ENCODE measurements at places on chromosomes 11 and 22. TPM values are rescaled to one million over a fixed set of nuclear protein-coding genes. Genes with fewer than 3 reads are reported as not detected.
A peak's percentile ranks its signal among the peaks of the same experiment; 100 is the strongest.

- DNase-seq: peak; percentile 77
These were observed 15.4 kb downstream of the P2RY6 start for GRCh38 chr11:73287400-73288101.

- DNase-seq: no peak
These were observed 64.0 kb upstream of the CAPRIN1 start for GRCh38 chr11:33987545-33987944.

- no peak for DNase-seq
These were observed 6.5 kb upstream of the HORMAD2 start for GRCh38 chr22:30073743-30074142.

- DNase-seq: no peak
These were observed 174.1 kb downstream of the ARHGAP42 start for GRCh38 chr11:100861212-100861611.

DNA sequence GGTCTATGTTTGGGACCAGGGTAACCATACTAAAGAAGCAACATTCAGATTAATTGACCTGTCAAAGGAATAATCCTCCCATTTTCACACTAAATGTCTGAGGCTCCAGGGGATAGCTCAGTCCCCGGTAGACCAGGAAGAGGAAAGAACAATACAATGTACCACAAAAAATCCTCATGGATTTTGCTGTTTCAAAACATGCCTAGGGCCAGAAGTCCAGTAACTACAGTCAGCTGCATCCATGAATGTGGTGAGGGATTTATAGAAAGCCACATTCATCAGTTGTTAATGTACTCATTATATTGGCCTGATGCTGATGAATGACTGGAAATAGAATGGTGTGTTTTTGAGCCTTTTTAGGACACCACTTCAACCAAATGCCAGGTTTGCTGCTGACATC, 6.9 kb upstream of the ETS1 start:
- no peak for DNase-seq

- DNase-seq: no peak
These were observed 3.9 kb downstream of the CSTF3 start for GRCh38 chr11:33157103-33158027.

DNA sequence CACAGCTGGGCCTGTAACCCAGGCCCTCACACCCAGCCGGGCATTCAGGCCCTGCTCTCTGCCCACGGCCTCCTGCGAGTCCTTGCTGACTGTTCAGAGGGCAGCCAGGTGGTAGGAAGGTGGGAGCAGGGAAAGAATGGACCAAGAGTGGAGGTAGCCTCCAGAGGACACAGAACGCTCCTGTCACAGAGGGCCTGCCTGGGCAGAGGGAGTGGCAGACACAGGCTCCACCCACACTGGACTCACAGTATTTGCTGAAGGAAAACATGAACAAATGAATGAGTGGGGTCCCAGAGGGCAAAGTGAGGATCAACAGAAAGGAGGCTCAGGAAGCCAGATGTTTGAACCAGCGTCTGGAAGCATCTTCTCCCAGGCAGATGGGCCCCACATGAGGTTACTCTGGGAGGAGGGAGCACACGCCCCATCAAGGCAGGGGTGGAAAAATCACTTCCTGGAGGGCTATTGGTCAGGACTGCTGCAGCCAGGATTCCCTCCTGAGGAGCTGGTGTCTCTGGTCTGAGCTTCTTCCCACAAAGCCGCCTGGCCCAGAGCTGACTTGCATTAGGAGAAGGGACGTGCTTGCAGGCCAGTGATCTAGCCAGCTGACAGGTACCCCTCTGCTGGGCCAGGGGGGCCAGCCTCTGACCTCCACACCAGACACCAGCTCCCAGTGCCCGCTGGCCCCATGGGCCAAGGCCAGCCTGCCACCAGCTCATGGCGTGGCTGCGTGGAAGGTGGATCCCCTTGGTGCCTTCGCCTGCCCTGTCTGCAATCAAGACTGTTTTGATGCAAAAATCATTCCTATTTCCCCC, 84.0 kb downstream of the THAP12 start:
- no peak for DNase-seq

DNA sequence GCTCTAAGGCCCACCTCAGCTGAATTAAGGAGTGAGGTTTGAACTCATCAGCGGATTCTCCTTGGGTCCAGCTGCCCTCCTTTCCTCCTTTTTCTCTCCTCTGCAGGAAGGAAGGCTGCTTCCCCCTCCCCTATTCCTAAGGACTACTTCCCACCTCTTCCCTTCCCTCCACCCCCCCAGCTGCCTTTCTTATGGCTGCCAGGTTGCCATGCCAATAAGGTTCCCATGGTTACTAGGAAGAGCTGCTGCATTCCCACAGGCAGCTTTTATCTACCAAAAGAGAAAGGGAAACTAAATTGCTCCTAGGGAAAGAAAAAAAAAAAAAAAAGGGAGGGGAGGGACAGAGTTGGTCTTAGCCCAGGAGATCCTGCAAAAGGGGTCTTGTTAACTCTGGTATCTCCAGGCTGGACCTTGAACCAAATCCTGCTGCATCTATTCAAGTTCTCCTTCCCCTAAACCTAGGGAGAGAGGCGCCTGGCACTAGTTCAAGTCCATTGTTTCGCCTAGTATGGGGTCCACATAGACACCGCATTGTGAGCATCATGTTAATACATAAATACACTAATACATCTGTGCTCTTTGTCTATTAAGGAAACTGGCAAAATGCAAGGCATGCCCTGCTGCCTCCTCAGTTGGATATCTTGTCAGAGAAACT, 21.2 kb upstream of the FEZ1 start:
- peak; percentile 35 for DNase-seq

GRCh38 chr22:44676441-44677352, 25.3 kb upstream of the PRR5 start:
- peak; percentile 53 for DNase-seq

DNA sequence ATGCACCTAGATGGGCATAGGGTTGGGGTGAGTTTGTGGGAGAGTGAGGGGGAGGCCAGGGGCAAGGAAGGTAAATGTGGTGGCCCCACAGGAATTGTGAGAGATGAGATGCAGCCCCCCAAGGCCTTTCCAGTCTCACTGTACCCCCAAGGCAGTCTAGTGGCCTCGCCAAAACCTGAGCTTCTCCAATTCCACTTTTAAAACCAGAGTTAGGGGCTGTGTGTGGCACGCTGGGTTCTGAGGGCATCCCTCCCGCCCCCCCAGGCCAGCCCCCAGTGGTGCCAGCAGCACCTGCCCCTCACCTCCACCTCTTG, 40.4 kb downstream of the KCNC1 start:
- DNase-seq: no peak

DNA sequence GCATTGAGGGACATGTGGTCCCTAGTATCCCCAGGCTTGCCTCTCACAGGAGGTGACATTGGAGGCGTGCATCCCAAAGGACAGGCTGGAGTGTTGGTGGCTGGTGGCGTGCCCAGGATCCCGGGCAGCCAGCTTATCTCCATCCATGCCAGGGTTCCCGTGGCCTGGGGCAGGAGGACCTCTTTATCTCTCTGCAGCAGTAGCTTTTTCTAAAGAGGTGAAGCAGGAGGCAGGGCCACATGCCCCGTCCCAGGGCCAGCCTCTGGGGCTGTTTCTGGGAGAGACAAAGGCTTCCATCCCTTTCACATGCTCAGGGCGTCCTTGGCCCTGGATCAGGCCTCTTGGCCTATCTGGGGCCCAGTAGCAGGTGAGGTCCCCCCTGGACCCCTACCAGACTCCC, 19.7 kb downstream of the PARVG start:
- DNase-seq: no peak

GRCh38 chr11:7573558-7574296, 59.9 kb downstream of the PPFIBP2 start:
- DNase-seq: no peak

DNA sequence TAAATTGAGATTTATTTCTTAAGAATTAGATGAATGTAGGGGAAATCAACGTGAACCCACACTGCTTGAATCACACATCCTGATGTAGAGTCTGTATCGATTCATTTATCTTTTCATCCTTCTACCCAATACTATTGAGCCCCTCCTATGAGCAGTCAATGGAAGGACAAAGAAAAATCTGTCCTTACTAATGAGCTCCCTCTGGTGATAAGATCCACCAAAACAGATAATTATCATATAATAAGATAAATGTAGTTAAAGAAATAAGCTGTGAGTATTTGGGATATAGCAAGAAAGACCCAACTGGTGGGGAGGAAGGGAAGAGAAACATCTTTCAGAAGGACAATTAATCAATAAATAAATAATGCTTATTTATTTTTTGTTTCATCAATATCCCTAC, 385.1 kb upstream of the CCDC90B start:
- no peak for DNase-seq

GRCh38 chr11:81002374-81002773, 1561.5 kb upstream of the TENM4 start:
- no peak for DNase-seq

GRCh38 chr11:114228435-114229411, 67.5 kb upstream of the NNMT start:
- DNase-seq: no peak

GRCh38 chr11:12451179-12451814, 73.9 kb downstream of the PARVA start:
- DNase-seq: no peak

DNA sequence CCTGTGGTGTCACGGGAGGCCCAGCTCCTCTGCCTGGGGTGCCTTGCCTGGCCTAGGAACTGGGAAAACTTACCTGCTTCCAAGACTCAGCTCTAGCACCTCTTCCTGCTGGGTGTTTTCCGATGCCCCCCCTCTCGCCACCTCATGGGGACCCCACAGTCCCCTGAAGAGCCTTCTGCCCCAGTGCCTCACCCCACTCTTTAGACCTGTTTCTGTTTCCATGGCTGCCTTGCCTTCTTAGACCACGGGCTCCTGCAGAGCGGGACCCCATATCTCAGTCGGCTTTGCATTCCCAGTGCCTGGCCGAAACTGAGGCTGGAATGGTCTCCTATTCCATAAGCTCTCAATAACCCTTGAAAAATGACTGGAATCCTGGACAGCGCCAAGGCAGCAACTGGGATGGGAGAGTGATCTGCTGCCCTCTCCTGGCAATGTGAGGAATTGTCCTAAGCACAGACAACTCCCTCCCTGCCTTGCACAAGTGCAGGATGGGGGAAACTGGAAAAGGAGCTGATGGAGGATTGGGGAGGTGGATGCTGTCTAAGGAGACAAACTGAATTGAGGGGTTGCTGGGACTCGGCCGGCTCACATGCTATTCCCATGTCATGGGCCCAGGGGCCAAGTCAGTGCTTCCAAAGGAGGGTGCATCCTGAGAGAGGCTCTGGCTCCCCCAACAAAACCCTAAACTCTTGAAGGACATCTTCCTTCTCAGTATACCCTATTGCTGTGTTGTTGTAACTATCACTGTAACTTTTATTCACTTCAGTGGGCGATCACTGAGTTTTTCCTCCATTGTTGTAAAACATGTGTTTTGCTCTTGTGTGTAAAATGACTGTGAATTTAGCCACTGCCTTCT, 26.6 kb upstream of the IL17RA start:
- peak; percentile 70 for DNase-seq

DNA sequence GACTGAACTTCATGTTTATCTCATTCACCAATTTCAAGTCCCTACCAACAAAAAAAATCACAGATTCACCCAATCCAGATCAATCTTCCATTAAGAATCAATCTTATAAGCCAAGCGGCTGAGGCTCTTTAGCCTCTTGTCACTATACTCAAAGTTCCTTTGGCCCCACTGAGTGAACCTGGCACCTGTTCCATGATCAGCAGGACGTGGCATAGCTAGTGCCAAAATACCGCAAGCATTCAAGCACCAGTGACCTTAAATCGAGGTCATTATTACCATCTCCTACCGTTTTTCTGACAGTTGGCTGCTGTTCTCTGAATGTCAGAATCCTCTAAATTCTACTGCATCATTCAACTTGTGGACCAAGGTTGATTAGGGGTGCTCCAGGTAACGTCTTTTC, 141.2 kb downstream of the CADM1 start:
- DNase-seq: no peak

Gene SH3BP1
- total RNA-seq: 5.1 TPM

Gene CLMP
- 30.6 TPM for total RNA-seq

Gene MOGAT2
- 0.26 TPM for total RNA-seq

Gene ZBTB16
- 79.5 TPM for total RNA-seq

Gene OR10S1
- not detected for total RNA-seq

Gene ANO1
- 14.2 TPM for total RNA-seq

Gene RHOD
- 33.6 TPM for total RNA-seq

Gene PARVG
- total RNA-seq: 6.0 TPM

Gene TENM4
- total RNA-seq: 4.4 TPM

Gene APLP2
- total RNA-seq: 322 TPM

Gene SLC6A5
- total RNA-seq: 0.16 TPM
